ENCODE measurements at places on chromosomes 6 and 20. TPM values are rescaled to one million over a fixed set of nuclear protein-coding genes. Genes with fewer than 3 reads are reported as not detected.

- H3K4me1 ChIP-seq, result no peaks in the 10 kb centered on the region
- H3K4me3 ChIP-seq, result no peak overlapping the region
- no peak overlapping the region for H3K27ac ChIP-seq
- H3K36me3 ChIP-seq, result no peaks in the 10 kb centered on the region
- no peaks in the 10 kb centered on the region for H3K27me3 ChIP-seq
Observed at GRCh38 chr6:165718491-165718891, 55.5 kb upstream of the PDE10A start.

- no peaks in the 10 kb centered on the region for H3K36me3 ChIP-seq
- H3K27me3 ChIP-seq, result no peaks in the 10 kb centered on the region
- no peaks in the 10 kb centered on the region for H3K4me1 ChIP-seq
- H3K27ac ChIP-seq, result no peak overlapping the region
- no peak for DNase-seq
Observed at GRCh38 chr20:15817351-15817750, 755.9 kb downstream of the KIF16B start.

GRCh38 chr6:41966961-41967311, 25.3 kb upstream of the CCND3 start:
- H3K4me3 ChIP-seq, result no peak overlapping the region
- H3K27ac ChIP-seq, result peak overlapping the region; percentile 7
- DNase-seq, result no peak
- no peaks in the 10 kb centered on the region for H3K27me3 ChIP-seq
- peaks cover 14% of the 10 kb centered on the region for H3K36me3 ChIP-seq

DNA sequence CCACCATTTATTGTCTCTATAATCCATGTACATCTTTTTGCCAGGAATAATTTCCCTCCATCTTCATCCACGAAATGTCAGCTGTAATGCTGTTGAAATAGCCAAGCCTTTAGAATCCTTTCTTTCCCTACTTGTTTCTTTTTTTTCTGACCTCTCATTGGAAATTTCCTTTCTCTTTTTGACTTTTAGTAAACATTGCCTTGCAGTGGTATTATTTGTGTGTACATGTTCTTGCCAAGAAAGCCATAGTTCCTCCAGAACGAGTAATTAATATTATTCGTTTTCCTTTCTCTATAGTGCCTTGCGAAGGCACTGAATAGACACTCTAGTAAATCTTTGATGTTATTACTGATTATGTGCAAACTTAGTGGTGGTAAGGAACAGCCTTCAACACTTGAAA, 282.2 kb downstream of the GJA1 start:
- peaks cover 2% of the 10 kb centered on the region for H3K27me3 ChIP-seq
- H3K36me3 ChIP-seq, result no peaks in the 10 kb centered on the region
- no peak overlapping the region for H3K27ac ChIP-seq
- no peaks in the 10 kb centered on the region for H3K4me1 ChIP-seq

The PPP1R3G gene
- 0.05 TPM for total RNA-seq
